GM23248 (cell line): ENCODE measurements at places on chromosomes 1 and 21. TPM values are rescaled to one million over a fixed set of nuclear protein-coding genes. Genes with fewer than 3 reads are reported as not detected.

GRCh38 chr1:10593750-10594149 lies 119.0 kb downstream of the PEX14 start:
- DNase-seq: no peak

GRCh38 chr1:16212251-16212961 lies at the start of gene ARHGEF19:
ARHGEF19 (minus strand) TSS chr1:16212652; CDS start chr1:16209054, 3,598 bp downstream.
- DNase-seq: no peak

DNA sequence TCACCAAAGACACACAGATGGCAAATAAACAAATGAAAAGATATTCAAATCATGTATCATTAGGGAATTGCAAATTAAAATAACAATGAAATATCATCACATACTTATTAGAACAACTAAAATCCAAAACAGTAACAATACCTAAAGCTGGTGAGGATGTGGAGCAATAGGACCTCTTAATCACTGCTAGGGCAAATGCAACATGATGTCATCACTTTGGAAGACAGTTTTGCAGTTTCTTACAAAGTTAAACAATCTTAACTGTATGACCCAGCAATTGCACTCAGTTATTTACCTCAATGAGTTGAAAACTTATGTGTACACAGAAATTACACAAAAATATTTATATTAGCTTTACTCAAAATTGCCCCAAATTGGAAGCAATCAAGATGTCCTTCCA lies 47.3 kb downstream of the SELENOF start:
- DNase-seq: peak; percentile 75

DNA sequence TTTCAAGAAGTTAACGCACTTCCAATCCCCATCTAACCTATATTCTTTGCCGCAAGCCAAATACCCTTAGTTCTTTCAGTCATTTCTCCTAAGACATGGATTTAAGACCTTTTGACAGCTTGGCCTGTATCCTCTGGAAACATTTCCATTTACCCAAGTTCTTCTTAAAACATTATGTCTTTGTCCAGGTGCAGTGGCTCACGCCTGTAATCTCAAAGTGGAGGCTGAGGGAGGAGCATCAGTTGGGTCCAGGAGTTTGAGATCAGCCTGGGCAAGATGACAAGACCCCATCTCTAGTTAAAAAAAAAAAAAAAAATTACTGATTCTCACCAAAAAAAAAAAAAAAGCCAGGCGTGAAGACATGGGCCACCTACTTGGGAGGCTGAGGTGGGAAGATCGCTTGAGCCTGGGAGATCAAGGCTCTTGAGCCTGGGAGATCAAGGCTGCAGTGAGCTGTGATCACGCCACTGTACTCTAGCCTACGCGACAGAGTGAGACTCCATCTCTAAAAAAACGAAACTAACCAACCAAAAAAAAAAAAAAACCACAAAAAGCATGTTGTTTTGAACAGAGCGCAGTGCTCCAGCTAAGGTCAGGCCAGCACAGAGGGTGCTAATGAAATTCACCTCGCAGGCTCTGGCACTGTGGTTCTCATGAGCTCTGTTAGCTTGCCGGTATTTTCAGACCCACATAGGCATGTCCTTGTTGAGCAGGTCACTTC lies 36.0 kb downstream of the NUAK2 start:
- DNase-seq: peak; percentile 45

DNA sequence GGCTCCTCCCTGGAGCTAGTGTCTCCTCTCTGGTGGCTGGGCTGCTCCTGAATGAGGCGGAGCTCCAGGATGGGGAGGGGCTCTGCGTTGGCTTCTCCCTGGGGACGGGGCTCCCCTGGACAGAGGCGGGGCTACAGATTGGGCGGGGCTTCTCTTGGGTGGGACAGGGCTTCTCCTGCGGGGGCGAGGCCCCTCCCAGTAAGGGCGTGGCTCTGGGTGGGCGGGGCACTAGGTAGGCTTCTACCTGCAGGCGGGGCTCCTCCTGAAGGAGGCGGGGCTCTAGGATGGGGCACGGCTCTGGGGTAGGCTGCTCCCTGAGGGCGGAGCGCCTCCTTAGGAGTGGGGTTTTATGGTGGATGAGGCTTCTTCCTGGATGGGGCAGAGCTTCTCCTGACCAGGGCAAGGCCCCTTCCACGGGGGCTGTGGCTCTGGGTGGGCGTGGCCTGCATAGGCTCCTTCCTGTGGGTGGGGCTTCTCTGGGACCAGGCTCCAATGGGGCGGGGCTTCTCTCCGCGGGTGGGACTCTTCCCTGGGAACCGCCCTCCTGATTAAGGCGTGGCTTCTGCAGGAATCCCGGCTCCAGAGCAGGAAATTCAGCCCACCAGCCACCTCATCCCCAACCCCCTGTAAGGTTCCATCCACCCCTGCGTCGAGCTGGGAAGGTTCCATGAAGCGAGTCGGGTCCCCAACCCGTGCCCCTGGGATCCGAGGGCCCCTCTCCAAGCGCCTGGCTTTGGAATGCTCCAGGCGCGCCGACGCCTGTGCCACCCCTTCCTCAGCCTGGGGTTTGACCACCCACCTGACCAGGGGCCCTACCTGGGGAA lies 22.7 kb upstream of the ARF1 start:
- peak; percentile 36 for DNase-seq

GRCh38 chr1:94322696-94323095 lies 85.3 kb upstream of the ARHGAP29 start:
- peak; percentile 28 for DNase-seq

DNA sequence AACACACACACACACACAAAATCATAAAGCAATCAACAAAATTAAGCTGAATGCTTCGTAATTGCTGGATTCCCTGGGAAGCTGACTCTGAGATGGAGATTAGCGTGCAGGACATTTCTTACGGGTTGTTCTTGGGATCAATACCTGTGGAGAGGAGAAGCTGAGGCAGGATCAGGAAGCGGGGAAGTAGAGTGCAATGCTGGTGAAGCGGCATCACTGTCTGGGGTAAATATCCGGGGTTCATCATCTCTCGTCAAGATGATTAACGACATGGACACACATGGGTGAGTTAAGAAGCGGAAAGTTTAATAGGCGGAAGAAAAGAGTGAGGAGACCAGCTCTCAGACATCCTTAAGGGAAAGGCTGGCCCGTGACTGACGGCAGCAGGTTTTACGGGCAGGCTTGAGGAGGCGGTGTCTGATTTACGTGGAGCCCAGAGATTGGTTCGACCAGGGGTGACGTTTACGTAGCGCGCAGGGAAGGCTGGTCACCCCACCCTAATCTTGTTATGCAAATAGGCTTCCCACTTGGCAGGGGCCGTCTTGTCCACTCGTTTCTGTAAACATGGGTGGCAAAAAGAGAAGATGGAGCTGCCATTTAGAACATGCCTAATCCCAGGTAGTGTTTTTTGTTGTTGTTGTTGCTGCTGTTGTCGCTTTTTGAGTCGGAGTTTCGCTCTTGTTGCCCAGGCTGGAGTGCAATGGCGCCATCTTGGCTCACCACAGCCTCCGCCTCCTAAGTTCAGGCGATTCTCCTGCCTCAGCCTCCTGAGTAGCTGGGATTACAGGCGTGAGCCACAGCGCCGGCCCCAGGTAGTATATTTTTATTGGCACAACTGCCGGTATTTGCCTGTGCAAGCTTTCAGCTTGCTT lies 135.6 kb upstream of the KCNJ15 start:
- DNase-seq: no peak

DNA sequence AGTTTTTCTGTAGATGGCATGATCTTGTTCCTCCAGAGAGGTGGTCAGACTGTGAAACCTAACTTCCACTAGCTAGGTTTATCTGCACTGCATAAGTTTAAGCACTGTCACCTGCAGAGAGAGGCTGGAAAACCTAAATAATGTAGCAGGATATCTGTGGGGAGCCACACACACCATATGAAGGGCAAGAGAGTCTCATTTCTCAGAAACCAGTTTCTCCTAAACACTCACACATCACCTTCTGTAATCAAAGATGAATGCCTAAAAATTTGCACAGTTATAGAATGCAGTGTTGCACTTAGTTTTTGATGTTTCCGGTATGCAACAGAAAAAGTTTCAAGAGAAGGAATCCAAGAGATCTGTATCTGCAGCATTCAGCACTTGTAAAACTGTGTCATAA lies 654.6 kb downstream of the ADGRL2 start:
- DNase-seq: no peak

GRCh38 chr1:231351816-231352215 lies 13.7 kb downstream of the SPRTN start:
- no peak for DNase-seq

GRCh38 chr1:13683206-13683605 lies 16.8 kb upstream of the PRDM2 start:
- DNase-seq: no peak

DNA sequence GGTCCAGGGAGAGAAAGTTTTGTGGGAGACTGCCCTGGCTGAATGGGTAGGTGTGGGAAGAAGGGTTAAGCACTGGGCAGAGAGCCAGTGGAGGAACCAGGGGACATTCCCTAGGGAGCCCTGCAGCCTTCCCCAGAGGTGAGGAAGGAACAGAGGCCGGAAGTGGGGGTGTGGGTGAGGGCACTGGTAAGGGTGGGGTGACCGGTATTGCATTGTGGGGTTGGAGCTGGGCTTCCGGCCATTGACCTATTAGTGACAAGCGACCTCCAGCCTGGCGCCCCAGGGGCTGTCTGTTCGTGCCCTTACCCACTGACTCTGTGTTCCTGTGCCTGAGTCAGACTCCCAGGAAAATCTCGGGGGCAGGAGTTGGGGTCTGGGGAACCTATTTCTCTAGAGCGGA lies 3.5 kb upstream of the TSPAN1 start:
- no peak for DNase-seq

GRCh38 chr21:34274001-34274400 lies 89.8 kb upstream of the KCNE2 start:
- DNase-seq: peak; percentile 68

DNA sequence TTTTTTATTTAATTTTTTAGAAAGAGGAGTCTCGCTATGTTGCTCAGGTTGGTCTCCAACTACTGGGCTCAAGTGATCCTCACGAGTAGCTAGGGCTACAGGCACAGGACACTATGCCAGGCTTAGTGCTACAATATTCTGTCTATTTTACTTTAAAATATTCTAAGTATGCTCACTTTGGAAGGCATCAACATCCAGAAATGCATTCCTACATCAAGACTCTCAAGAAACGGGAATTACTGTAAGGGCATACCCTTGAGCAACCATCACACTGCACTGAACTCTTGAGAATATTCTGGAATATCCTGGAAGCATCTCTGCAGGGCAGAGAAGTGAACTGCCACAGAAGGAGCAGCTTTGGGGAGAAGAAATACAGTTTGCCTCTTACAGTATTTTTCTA lies 565 bp upstream of the DMRTB1 start:
- no peak for DNase-seq

DNA sequence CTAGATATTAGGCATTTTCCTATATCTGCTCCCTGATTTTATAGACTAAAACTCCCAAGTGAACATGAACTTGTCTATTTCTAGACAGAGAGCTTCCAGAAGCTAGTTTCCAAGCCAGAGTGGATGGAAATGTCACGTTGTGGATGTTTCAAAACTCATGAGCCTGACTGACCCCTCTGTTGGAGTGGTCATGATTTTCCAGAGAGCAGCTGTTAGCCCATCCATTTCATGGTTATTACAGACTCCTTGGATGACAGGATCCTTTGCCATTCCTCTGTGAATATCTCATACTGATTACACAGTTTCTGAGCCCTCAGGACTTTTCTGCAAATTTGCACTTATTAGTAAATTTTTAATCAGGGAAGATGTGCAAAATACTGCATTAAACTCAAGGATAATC lies 76.8 kb upstream of the ATF3 start:
- no peak for DNase-seq

DNA sequence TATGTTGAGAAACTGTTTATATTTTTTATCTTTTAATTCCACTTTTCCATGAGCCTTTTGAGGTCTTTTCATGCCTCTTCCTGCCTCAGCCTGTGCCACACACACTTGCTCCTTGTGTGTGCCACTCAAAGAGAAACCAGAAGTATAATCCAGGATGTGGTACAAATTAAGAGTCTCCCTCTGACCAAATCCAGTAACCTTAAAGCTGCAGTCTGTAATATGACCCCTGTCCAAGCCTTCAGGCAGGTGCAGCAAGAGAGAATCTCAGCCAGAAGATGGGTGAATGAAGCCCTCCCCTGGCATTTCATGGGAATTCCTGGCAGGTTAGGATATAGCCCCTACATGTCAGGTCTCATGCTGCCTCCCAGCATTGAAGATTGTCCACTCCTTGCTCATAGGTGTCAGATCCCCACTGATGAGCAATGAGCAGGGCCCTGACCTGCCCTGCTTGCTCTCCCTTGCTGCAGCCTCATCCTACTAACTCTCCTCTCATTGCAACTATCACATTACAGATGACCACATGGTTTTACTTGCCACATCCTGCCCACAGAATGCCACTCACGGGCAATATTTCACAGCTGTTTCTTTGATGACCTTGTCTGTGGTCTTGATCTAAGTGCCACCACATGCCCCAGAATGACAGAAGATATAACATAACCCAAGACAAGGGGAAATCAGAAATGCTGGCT lies 169.3 kb downstream of the SEC16B start:
- peak; percentile 41 for DNase-seq

- DNase-seq: no peak
Measured at GRCh38 chr1:60108196-60108595, 34.6 kb upstream of the C1orf87 start.

DNA sequence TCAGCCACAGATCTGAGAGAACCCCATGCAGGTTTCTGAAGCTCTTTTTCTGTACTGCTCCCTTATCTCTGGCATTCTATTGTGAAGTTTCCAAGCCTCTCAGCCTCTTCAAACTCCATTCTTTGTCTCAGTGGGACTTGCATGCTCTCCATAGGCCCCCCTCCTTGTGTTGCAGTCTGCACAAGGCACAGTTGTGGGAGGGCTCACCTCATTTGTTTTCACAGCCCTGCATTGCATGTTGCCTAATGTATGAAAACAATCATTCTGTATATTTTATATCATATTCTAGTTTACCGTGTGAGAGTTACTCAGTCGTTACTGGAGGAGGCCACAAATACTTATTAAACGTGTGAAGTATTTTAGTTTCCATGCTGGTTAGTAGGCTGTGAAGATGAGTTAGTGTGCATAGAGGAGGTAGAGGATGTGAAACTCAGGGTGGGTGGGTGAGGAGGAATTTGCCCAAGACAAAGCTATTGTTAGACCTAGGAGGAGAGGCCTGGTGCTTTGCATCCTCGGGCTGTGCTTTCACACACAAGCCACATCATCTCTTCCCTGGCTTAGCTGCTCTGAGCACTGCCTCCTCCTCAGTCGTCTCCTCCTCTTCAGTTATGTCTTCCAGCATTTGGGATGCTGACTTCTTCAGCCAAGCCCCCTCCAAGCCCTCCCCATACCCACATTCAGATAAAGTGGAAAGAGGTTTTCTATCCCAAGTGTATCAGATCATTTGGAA lies 7.8 kb upstream of the CHI3L2 start:
- no peak for DNase-seq

GRCh38 chr1:20578721-20579395 lies 10.0 kb upstream of the CDA start:
- peak; percentile 51 for DNase-seq

GRCh38 chr1:11868331-11868980 lies 9.7 kb upstream of the NPPB start:
- DNase-seq: no peak

The RHBDL2 gene
- 0.22 TPM in 1 of 2 replicates, not detected in the other for total RNA-seq

The NR5A2 gene
- total RNA-seq: 0.13 and 0.65 TPM in 2 replicates

The LINGO4 gene
- total RNA-seq: not detected in 2 replicates

The HMCN1 gene
- total RNA-seq: 5.2 and 18.7 TPM in 2 replicates

The NBPF12 gene
- total RNA-seq: 4.5 and 6.2 TPM in 2 replicates

The GUCA2A gene
- not detected in 2 replicates for total RNA-seq

The VSIG8 gene
- total RNA-seq: not detected in 2 replicates

The TRIM33 gene
- total RNA-seq: 17.6 and 19.7 TPM in 2 replicates

The NOL9 gene
- 16.6 and 27.8 TPM in 2 replicates for total RNA-seq

The S100A8 gene
- not detected in 2 replicates for total RNA-seq

The PGLYRP4 gene
- total RNA-seq: not detected in 2 replicates

The COL24A1 gene
- 0.22 and 0.25 TPM in 2 replicates for total RNA-seq

The KLHDC8A gene
- not detected in 2 replicates for total RNA-seq

The TCHHL1 gene
- total RNA-seq: not detected in 2 replicates

The RSPO1 gene
- 0.22 TPM in 1 of 2 replicates, not detected in the other for total RNA-seq
